Pancreas (tissue), 10 donors: ENCODE measurements at places on chromosomes 13 and 19.

DNA sequence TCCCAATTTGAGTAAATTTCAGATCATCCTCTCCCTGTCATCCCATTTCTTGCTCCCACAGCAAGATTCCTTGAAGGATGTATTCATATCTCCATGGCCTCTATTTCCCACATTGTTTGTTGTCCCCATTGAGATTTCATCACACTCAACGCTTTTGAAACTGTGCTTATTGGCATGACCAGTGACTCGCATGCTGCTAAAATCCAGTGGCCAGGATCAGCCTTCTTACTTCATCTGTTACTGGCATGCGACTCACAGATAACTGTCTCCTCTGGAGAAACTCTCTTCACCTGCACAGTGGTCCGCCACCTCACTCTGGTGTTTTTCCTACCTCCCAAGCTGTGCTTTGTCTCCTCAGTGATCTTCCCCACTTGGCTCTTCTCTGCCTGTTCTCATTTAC lies 95.8 kb downstream of the WASF3 start:
- no peak for DNase-seq
- H3K4me1 ChIP-seq = no peaks in the 10 kb centered on the region
- no peak overlapping the region for H3K4me3 ChIP-seq

- no peaks in the 10 kb centered on the region for H3K27me3 ChIP-seq
- H3K27ac ChIP-seq = peak overlapping the region; percentile 81
- no peak overlapping the region for H3K4me3 ChIP-seq
- no peaks in the 10 kb centered on the region for H3K36me3 ChIP-seq
- DNase-seq = no peak
- H3K4me1 ChIP-seq = no peaks in the 10 kb centered on the region
Observed at GRCh38 chr13:24148414-24149235, 11.9 kb upstream of the SPATA13 start.

DNA sequence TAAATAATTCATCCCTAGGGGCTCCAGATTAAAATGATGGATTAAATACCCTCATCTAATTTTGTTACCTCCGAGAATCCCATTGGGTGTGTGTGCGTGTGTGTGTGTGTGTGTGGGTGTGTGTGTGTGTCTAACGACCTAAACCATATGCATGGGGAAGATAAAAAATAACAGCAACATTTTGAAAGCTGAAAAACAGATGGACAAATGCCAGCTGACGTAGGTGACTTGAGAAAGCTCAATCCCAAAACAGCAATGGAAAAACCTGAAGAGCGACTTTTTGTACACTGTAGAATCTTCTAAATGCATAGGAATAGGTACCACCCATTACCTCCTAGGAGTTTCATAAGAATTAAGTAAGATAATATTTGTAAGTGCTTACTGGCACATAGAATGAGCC lies 8.7 kb upstream of the RPL21 start:
- no peaks in the 10 kb centered on the region for H3K4me1 ChIP-seq
- no peaks in the 10 kb centered on the region for H3K36me3 ChIP-seq
- H3K27me3 ChIP-seq = no peaks in the 10 kb centered on the region

DNA sequence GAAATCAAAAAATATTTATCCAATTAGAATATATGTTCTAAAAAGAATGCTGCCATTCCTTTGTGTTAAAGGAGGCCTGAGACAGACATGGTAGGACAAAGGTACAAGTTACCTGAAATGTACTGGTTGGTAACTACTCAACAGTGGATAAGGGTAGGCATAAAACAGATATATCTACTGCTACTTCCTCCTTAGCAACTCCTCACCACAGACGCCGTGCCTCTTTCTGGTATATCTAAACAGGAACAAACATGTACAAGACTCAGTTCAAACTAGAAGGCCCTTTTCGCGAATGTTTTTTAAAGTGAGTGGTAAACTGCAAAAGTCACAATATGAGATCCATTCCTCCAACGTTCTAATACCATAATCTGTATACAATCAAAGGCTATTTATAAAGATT lies 86.9 kb downstream of the TBC1D4 start:
- H3K36me3 ChIP-seq = no peaks in the 10 kb centered on the region
- no peak overlapping the region for H3K4me3 ChIP-seq
- no peaks in the 10 kb centered on the region for H3K4me1 ChIP-seq

DNA sequence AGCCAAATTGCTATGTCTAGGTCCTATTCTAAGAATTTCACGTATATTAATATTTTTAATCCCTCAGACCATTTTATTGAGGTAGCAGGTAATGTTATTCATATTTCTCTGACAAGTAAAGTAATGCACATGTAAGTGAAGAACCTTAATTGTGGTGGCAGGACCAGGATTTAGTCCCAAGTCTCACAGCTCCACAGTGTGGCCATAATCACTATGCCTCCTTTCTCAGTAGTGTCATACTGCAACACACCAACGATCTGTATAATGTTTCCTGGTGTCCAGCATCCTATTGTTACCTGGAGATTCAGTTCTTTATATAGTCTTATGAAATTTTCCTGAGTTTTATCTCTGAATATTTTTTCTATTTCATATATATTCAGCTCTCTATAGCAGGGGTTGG lies 340.3 kb downstream of the OLFM4 start:
- no peaks in the 10 kb centered on the region for H3K4me1 ChIP-seq
- H3K27ac ChIP-seq = no peak overlapping the region
- no peak overlapping the region for H3K4me3 ChIP-seq
- no peaks in the 10 kb centered on the region for H3K36me3 ChIP-seq
- DNase-seq = no peak
- no peaks in the 10 kb centered on the region for H3K27me3 ChIP-seq

DNA sequence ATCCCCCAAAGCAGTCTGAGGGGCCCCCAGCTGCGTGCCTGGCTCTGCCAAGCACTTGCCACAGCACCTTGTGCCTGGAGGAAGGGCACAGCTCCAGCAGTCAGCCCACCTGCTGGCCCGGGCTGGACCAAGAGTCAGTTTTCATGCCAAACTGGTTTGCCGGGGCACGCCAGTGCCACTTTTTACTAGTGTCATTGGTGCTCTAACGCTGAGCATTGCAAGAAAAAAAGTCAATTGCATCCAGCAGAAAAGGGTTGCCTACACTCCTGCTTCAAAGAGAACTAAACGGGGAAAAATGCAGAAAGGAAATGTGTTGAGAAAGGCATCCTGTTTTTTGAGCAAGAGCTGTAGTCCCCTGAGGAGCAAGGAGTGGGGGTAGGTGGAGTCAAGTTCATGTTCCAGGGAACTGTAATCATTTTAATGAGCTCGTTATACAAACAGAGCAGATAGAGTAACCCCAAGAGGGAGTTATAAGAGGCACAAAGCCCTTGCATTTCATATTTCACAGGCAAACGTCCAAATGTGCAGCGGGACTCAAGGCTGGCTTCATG lies 68.4 kb downstream of the F2RL3 start:
- no peaks in the 10 kb centered on the region for H3K27me3 ChIP-seq
- no peaks in the 10 kb centered on the region for H3K36me3 ChIP-seq
- H3K4me3 ChIP-seq = no peak overlapping the region
- no peak overlapping the region for H3K27ac ChIP-seq
- no peak for DNase-seq

- H3K27me3 ChIP-seq = no peaks in the 10 kb centered on the region
- DNase-seq = no peak
- H3K36me3 ChIP-seq = no peaks in the 10 kb centered on the region
- H3K27ac ChIP-seq = no peak overlapping the region
- no peaks in the 10 kb centered on the region for H3K4me1 ChIP-seq
Observed at GRCh38 chr13:52104624-52105023, 24.2 kb downstream of the NEK5 start.

DNA sequence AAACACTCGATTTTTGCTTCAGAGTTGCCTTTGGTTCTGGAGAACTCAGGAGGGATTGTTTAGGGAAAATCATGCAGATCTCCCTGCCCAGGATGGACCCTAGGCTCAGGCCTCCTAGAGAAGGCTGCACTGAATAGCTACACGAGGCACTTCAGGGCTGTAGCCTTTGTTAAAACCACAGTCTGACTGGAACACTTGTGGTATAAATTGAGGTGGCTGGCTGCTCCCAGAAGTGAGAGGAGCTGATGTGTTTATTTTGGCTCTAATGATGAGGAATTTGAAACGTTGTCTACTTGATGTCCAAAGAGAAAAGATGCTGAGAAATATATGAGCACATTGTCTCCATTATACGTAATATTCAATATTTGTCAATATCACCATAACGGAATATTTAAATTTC lies 762.1 kb upstream of the ARGLU1 start:
- no peak overlapping the region for H3K27ac ChIP-seq
- H3K4me3 ChIP-seq = no peak overlapping the region
- H3K27me3 ChIP-seq = no peaks in the 10 kb centered on the region
- no peaks in the 10 kb centered on the region for H3K4me1 ChIP-seq
- no peak for DNase-seq

DNA sequence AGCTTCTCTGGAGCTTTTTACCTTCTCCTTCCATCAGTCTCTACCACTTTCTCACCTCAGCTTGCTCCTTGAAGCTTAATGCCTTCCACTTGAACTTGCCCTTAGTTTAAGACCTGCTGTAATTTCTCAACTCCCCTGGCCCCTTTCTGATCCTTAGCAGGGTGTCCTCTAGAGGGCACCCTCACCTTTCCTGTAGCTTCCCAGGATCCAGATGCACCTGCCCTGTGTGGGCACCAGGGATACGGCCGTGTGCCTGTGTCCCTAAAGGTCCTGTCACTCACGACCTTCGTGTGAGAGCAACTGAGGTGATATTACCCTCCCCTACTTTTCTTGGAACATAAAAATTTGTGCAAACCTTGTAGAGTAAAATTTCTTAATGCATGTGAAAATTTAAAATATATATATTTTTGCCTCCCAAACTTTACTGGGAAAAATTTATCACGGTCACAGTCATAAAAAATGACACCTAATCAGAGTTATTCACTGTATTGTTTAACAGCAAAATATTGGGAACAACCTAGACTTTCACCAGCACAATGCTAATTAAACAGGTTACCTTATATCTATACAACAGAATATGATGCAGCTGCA lies 46.4 kb downstream of the PSG3 start:
- peak; percentile 20 for DNase-seq
- no peaks in the 10 kb centered on the region for H3K36me3 ChIP-seq
- no peak overlapping the region for H3K4me3 ChIP-seq
- H3K27ac ChIP-seq = no peak overlapping the region
- H3K4me1 ChIP-seq = no peaks in the 10 kb centered on the region
- H3K27me3 ChIP-seq = no peaks in the 10 kb centered on the region

DNA sequence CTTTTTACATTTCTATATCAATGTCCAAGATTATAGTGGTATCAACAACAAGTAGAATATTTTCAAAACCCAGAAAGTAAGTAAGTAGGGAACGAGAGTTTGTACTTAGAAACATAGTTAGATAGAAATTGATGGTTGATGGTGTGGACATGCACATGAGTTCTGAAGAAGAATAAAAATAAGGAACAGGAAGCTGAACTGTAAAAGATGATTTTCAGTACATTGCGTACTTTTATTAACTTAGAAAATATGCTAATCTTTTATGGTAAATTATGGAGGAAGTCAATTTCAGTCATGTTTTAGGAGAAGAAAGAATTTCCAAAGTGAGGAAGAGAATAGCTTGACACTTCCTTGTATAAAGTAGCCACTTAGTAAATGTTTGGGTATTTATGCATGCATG lies 12.3 kb upstream of the GPR18 start:
- no peak overlapping the region for H3K4me3 ChIP-seq
- H3K36me3 ChIP-seq = no peaks in the 10 kb centered on the region
- H3K27me3 ChIP-seq = no peaks in the 10 kb centered on the region
- no peak for DNase-seq
- H3K27ac ChIP-seq = no peak overlapping the region

DNA sequence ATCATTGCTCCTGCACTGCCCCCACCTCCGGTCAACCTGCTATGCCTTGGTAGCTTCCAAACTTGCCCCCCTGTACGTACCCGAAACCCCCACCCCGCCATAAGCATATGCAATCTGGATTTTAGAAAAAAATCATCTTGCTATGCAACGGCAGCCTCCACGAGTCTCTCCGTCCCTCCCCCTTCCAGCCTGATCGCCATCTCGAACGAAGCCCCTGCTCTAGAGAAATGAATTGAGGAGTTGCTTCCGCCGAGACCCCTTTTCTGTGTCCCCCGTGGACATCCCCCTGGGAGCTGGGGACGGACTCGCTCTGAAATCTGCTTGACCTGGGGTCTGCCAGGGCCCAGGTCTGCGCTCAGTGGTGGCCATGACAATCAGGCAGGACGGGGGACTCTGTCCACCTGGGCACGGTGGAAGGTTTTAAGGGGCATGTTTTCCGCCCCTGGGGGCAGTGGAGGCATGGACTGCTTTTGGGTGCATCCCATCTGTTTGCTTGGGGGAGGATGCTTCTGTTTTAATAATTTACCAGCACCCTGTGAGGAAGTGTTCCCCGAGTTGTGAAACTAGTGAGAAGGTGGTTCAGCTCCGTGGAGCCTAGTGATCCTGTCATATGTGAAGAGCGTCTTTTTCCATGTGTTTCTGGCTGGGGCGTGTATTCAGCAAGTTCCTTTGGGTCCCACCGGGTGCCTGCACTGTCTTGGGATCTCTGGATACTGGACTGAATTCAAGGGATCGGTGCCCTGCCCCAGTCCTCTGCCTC lies 1.0 kb downstream of the KDM4B start:
- H3K4me1 ChIP-seq = peaks cover 23% of the 10 kb centered on the region
- peak overlapping the region; percentile 51 for H3K4me3 ChIP-seq

- H3K4me1 ChIP-seq = no peaks in the 10 kb centered on the region
- no peaks in the 10 kb centered on the region for H3K27me3 ChIP-seq
- H3K27ac ChIP-seq = no peak overlapping the region
- H3K36me3 ChIP-seq = no peaks in the 10 kb centered on the region
- H3K4me3 ChIP-seq = no peak overlapping the region
Observed at GRCh38 chr13:89627996-89628395, 1719.5 kb upstream of the MIR17HG start.

- H3K36me3 ChIP-seq = no peaks in the 10 kb centered on the region
- H3K4me1 ChIP-seq = peaks cover 4% of the 10 kb centered on the region
- DNase-seq = peak; percentile 64
- H3K27ac ChIP-seq = no peak overlapping the region
- no peak overlapping the region for H3K4me3 ChIP-seq
- H3K27me3 ChIP-seq = no peaks in the 10 kb centered on the region
Observed at GRCh38 chr13:112452380-112453206, 76.4 kb downstream of the SPACA7 start.

DNA sequence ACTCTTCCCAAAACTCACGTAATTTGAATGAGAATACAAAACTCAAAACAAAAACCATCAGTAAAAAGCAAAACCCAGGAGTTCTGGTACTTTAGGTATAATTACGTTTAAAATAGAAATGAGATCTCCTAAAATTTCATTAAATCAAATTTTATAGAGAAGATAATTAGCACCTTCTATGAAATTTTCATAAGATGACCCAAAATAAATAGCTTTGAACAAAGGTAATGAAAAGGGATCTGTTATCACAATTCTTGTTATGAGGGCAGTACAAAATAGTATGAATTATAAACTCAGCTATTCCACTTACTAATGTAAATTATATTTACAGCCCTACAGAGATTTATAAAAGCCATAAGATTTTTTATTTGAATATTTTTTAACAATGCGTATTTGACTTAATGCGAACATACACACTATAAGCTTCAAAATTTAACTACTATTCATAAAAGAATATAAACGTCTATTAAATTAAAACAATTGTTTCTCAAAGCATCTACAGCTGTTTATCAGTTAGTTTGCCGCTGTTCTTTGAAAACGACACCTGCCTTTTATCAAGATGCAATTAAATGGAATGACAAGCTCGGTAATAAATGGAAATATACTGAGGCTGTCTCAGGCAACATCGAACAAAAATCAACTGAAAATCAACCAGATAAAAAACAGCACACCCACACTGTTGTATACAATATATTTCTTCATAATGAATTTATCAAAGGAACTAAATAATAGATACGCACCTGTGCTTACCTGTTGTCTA lies 63.8 kb downstream of the KCNRG start:
- no peak overlapping the region for H3K4me3 ChIP-seq
- H3K27ac ChIP-seq = peak overlapping the region; percentile 51
- H3K4me1 ChIP-seq = peaks cover 6% of the 10 kb centered on the region
- no peak for DNase-seq
